ENCODE measurements at places on chromosomes 7 and 10. TPM values are rescaled to one million over a fixed set of nuclear protein-coding genes. Genes with fewer than 3 reads are reported as not detected.

- DNase-seq: no peak
These were observed 29.9 kb upstream of the MAT1A start for GRCh38 chr10:80319318-80319717.

- DNase-seq: no peak
These were observed 113.4 kb downstream of the BTRC start for GRCh38 chr10:101467286-101467770.

GRCh38 chr10:15658069-15658702, 61.5 kb downstream of the ITGA8 start:
- no peak for DNase-seq

DNA sequence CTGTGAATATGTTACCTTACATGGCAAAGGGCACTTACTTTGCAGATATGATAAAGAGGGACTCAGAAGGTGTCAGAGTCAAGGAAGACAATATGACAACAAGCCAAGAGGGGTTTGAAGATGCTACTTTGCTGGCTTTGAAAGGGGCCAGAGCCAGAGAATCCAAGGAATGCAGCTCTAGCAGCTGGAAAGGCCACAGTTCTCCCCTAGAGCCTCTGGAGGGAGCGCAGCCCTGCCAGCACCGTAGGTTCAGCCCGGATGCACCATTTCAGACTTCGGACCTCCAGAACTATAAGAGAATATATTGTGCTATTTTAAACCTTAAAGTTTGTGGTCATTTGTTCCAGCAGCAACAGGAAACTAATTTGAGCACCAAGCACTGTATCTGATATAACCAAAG, 32.9 kb upstream of the WDR11 start:
- DNase-seq: no peak

DNA sequence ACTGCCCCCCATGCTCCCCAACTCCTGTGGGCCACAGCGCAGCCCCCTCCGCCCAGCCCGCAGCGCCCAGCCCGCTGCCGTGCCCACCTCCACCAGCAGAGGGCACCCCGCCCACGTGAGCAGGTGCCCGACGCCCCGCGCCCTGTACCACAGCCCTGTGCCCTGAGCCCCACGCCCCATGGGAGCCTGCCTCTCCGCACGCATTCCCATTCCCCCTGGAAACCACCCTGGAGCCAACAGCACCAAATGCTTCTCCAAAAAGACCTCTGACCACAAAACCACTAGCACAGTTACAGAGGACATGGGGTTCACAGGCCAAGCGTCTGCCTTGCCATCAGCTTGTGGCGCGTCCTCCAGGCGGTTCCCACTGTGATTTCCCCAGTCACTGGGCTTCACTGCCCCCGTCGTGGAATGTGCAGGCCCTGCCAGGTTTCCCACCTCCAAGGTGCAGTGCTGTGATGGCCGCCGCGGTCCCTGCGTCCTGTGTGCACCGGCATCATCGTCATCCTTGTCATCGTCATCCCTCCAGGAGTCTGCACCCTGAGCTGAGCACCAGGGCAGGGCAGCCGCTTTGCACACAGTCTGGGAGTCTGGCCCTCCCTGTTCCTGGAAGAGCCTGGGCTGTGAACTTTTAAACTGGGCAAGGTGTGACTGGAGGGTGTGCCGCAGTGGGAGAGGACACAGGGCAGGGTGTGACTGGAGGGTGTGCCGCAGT, 61.7 kb downstream of the PWWP2B start:
- DNase-seq: no peak

DNA sequence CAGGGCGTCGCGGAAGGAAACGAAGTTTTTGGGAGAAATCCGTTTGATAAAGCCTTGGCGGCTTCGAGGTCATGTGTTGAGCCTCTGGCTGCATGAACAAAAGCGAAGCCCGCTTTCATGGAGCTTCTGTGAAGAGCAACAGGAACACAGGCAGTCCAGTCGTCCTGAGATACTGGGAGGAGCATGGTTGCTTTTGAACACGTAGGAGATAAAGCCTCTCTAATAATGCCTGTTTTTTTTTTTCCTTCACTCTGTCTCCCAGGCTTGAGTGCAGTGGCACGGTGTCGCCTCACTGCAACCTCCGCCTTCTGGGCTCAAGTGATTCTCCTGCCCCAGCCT, 473 bp upstream of the ZNF32 start:
- no peak for DNase-seq

GRCh38 chr10:60140651-60141632, 234.6 kb upstream of the CCDC6 start:
- no peak for DNase-seq

DNA sequence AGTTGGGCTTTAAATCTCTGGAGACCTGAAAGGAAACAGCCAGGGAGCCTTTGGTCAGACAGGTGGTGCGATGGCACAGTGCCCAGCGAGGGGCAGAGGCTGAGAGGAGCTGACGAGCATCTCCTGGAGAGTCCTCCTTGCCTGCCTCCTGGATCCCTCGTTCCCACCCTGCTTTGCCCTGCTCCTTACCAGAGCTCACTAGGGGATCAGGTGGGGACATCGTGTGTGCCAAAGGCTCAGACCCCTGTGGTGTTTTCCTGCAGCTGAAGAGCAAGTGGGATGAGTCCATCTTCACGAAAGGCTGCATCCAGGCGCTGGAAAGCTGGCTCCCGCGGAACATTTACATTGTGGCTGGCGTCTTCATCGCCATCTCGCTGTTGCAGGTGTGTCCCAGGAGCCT, 21.8 kb upstream of the SH2D4B start:
- no peak for DNase-seq

DNA sequence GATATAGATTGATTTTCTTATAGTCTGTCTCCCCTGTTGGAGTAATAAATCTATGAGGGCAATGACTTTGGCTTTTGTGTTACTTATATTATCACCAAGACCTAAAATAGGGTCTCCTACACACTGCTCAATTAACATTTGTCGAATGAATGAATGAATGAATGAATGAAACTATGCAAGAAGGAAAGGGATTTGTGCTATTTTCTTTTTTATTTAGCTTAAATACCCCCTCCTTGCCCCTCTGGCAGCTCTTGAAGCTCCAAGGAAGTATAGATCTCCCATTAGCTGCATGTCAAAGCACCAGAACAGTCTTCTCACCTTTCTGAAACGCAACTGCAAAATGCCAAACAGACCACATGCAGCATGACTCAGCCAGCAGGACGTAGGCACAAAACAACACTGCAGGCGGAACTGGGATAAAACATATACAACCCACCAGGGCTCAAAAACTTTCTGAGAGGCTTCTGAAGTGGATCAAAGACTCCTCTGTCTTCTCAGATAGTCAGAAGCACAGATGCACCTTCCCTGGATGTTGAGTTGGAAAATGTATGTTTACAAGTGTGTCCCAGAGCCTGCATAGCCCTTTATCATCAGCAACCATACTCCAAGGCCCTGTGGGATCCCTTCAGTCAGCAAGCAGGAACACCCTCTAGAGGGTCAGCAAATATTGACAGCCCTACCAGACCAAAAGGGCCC, 187.8 kb downstream of the NPSR1 start:
- no peak for DNase-seq

DNA sequence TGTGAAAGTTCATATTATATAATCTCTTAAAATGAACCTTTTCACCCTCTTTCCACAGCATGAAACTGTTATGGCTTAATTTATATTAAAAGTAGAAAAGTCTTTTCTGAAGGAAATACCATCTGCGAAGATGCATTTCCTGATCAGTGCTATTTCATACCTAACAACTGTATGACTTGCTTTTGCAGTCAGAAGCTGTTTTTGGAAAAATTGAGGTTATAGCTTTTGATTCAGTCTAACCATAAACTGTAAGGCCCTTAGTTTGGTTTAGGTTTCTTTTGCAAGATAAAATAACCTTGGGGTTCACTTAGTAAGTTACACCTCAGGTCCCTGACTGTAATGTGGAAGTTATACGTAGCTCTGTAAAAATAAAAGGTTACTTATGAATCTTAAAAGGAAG, 22.7 kb upstream of the PARP12 start:
- no peak for DNase-seq

DNA sequence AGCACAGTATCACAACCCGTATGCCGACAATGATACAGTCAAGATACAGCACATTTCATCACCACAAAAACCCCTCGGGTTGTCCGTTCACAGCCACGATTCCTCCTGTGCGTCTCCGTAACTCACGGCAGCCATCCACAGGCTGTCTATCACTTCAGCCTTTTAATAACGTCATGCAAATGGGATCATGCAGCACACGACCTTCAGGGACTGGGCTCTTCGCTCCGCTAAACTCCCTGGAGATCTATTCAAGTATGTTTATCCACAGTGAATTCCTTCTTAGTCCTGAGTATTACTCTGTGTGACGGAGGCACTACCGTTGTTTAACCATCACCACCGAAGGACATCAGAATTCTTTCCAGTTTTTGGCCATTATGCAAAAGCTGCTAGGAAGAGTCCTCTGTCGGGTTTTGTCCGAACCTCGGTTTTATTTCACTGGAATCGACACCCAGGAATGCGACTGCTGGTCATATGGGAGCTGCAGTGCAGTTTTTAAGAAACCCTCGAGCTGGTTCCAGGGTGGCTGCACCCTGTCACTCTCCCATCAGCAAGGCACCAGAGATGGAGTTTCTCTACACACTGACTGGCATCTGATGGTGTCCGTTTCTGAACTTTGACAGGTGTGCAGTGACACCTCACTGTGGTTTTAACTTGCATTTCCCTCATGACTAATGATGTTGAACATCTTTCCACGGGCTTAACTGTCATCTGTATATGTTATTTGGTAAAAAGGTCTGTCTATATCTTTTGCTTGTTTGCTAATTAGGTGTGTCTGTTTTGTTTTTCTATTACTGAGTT, 193.6 kb downstream of the MAD1L1 start:
- DNase-seq: no peak

DNA sequence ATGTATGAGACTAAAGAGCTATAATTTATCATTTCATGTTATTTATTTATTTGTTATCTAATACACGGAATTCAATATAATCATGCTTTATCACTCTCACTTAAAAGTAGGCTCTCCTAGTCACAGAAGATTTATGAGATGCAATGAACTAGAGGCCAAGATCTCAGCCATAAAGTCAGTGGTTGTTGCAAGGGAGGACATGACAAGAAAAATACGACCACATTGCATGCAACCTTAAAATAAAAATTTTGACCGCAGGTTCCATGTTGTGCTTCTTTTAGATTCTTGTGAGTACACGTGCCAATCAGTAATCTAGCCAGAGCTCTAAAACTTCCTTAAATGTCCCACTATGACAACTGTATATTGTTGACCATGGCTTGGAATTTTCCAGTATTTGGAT, 75.9 kb upstream of the SP8 start:
- no peak for DNase-seq

DNA sequence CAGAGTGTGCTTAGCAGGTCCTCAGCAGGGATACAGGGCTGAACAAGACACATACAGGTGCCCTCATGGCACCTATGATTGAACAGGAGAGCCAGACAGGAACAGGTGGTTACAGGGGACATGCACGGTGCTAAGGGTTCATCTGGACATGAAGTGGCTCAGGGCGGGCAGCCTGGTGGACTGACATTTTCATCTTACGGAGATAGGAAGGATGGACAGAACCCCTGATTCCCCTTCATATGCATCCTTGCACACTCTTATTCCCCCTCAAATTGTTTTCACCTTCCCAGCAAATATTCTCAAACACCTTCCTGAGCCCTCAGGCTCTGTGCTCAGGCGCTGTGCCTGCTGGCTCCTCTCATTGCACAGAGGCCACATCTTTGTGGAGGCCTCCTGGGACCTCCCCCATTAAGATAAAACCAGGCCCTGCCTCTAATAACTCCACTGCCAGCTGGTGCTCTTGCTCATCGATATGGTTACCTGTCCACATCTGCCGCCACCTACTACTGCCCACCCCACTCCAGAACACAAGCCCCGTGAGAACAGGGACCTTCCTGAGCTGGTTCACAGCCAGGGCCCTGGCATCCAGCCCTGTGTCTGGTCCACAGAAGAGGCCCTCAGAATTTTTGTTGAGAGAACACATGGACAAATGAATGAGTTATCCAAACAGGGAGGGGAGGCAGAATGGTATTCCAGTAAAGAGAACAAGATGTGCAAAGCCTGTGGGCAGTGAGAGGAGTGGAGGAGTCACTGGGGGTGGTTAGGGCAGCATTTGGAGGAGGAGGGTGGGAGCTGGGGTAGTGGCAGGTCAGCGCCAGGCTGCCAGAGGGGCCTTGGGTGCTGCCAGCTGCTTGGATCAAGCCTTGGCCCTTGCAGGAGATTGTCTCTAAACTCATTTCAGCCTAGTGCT, 68.9 kb upstream of the AQP1 start:
- no peak for DNase-seq

DNA sequence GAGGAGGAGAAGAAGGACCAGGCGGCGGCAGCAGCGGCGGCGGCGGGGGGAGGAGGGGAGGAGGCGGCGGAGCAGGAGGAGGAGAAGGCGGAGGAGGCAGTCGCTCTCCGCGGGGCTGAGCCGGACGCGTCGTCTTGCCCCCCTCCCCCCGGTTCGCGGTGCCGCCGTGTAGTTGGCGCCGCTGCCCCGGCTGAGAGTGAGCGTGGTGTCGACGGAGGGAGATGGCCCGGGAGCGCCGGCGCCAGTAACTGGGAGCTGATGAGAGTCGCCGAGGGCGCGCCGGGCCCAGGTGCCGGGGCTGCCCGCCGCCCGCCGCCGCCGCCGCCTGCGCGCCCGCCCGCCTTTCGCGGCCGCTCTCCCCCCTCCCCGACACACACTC, 257 bp downstream of the WAC start:
- no peak for DNase-seq

DNA sequence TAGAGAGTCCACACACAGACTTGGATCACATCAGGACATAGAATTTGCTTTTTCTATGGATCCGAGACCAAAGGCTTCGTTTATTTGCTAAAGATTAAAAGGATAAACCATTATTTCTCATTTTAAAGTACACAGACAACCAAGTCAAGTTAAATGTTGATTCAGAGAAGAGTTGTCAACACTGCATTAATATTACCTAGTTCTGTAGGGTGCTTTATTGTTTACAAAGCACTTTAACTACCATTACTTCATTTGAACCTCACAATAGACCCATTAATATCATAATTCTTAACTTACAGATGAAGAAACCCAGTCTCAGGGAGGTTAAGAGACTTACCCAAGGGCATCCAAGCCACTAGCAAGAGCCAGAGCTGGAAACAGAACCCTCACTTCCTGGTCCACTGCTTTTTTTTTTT, 43.2 kb upstream of the GSAP start:
- DNase-seq: no peak

DNA sequence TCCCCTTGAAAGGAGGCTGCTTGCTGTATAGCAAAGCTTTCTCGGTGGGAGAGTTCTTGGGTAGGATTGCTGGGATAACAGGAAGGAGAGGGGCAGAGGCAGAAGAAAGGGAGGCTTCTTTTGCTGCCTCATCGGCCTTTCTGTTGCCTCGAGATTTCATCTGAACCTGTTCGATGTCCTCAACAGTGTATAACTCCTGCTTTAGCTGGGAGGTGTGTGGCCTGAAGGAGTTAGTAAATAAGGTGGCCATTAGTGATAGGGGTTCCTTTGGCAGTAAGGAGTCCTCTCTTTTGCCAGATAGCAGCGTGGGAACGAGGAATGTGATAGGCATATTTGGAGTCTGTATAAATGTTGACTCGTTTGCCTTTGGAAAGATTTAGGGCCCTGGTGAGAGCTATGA, 20.0 kb downstream of the SCIN start:
- no peak for DNase-seq

Gene GHRHR
- total RNA-seq: not detected

Gene EPO
- total RNA-seq: not detected

Gene RASA4B
- 12.8 TPM for total RNA-seq

Gene PNLIPRP3
- total RNA-seq: not detected

Gene SYT15
- total RNA-seq: 0.47 TPM

Gene ABCB1
- total RNA-seq: 14.7 TPM
